ENCODE measurements at places on chromosomes 16 and 17. TPM values are rescaled to one million over a fixed set of nuclear protein-coding genes. Genes with fewer than 3 reads are reported as not detected.

DNA sequence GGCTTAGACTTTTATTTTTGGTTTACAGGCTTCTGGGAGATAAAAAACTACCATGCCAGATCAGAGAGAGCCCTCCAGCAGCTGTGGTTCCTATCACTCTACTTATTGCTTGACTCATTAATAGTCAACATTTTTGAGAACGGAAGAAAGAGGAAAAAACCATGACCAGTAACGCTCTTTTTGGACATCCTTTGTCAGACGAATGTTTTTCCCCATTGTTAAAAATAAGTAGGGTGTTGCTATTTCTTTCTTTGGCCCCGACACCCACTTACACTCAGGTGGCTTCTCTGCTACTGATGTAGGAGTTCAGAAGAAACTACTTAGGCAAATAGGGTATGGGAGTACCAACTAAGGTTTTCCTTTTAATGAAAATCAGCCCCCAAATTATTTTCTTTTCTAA is 27.5 kb downstream of the TVP23A start:
- no peak for DNase-seq

- DNase-seq, result no peak
These were observed 26.1 kb downstream of the GPR142 start for GRCh38 chr17:74393346-74393942.

Gene CHD9NB
- total RNA-seq, result 0.80 TPM

DNA sequence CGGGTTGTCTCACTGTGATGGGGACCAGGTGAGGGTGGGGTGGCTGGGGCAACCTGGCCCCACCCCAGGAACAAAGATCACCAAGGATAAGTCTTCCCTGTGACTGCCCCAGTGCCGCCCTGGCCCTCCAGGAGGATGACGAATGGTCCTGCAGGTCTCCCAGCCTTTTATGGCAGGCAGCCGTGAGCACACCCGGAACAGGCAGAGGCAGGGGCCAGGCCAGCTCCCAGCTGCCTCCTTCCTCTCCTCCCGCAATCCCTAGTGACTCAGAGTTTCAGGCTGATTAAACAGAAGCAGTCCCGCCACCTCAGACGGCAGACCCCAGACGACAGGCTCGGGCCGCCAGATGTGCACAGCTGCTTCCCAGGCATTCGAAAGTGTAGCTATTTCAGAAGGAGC is 13.3 kb downstream of the JUP start:
- peak; percentile 88 for DNase-seq

Gene GLYR1
- total RNA-seq, result 79.3 TPM

- no peak for DNase-seq
These were observed 54.0 kb upstream of the CES5A start for GRCh38 chr16:55929181-55929580.

DNA sequence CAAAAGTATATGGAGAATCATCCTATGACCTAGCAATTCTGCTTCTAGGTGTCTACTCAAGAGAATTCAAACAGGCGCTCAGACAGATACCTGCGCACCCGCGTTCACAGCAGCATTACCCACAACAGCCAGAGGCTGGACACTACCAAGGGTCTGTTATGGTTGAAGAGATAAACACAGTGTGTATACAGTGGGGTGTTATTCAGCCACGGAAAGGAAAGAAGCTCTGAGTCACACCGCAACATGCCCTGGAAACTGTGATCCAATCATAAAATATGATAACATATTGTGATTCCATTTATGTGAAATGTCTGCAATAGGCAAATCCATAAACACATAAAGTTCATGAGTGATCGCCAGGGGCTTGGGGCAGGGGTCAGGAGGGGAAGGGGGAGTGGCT is 18.0 kb upstream of the JPH3 start:
- no peak for DNase-seq

Gene SGCA
- total RNA-seq, result 132 TPM

Measured in right cardiac atrium (tissue), 5 donors.